ENCODE measurements at places on chromosomes 12 and 14.

DNA sequence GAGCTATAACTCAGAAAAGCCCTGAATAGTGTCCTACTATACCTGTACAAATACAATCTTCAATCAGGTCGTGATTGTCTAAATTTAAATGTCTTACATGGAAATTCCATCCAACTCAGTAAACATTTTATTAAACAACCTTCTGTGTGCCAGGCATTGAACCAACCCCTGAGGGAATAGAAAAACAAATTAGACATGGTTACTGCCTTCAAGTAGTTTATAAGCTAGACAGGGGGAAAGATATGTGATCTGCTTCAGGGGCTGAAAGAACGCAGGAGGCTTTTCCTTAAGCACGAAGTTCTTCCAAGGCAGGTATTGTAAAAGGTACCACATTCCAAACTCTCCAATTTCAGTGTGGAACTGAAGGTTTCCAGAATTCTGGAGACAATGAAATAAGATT, 39.7 kb upstream of the STAB2 start:
- no peak for DNase-seq

GRCh38 chr14:23296012-23296777, 6.5 kb downstream of the PPP1R3E start:
- DNase-seq, result no peak

DNA sequence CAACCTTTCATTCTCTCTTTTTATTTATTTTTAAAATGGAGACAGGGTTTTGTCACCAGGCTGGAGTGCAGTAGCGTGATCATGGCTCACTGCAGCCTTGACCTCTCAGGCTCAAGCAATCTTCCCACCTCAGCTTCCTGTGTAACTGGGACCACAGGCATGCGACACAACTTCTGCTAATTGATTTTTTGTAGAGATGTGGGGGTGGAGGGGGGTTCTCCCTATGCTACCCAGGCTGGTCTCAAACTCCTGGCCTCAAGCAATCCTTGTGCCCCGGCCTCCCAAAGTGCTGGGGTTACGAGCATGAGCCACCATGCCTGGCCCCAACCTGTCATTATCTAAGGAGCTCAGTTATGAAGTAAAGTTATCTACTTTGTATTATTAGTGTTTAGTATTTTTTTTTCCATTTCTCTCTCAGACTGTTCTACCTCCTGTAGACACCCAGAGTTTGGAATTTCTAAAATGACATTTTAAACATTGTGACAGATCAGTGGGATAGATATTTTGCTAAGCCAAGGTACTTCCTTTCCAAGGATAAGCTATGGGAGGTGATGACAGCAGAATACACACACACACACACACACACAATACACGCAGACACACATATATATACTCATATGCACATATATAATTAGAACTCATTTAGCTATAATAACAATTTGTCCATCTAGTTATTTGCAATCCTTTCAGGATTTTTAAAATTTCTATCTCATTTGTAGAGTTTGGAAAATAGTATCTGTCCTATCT, 2.1 kb upstream of the USP44 start:
- DNase-seq, result no peak

DNA sequence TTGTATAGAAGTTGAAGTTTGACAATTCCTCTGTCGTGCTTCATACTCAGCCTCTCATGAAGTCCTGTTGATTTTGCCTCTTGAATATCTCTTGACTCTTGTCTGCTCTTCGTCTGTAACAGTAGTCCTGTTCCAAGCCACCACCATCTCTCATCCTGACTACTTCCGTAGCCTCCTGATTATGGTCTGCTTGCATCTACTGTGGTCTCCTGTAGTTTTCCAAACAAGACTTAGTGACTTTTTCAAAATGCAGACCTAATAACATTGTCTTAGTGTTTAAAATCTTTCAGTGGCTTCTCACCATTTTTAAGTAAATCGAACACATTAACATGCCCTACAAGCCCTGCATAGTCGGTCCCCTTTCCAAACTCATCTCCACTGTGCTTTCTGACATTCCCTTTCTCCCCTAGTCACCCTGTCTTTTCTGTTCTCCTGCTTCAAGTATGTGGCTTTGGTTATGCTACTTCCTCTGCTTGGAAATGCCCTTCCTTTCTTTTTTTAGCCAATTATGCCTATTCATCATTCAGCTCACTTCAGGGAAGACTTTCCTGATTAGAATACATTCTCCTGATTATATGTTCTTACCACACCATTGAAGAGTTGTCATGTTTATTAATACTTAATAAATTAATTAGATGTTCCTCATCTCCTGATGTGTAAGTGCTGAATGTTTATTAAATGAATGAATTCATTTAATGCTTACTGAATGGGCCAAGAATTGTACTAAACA, 2.0 kb downstream of the SCYL2 start:
- no peak for DNase-seq

DNA sequence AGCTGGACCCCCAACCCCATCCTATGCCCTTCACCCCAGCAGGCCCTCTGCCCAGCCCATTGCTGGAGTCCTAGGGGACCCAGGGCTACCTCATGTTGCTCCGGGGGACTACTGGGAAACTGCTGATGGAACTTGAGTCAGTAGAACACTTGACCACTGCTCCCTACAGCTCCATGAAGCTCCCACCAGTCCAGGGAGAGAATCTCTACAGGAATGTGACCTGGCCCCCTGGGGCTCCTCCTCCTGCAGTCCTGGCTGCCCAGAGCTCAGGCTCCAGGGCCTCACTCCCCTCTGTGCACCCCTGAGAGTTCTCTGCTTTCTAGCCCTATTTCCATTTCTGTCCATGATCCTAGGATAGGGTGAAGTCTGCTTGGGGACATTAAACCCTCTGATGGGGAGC, 10.8 kb upstream of the AQP2 start:
- DNase-seq, result no peak

DNA sequence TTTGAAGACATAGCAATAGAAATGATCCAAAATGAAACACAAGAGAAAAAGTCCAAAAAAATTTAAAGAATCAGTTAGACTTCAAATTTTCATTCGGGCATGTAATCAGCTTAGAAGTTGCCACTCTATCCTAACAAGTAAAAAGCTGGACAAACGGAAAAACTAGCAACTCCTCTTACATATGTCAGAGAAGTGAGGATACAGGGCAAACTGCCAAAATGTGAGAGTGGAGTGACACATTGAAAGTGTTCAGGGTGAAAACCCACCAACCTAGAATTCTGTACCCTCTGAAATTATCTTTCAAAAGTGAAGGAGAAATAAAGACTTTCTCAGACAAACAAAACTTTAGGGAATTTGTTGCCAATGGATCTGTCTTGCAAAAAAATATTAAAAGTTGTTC, 42.0 kb upstream of the CHPT1 start:
- no peak for DNase-seq

- no peak for DNase-seq
Measured at GRCh38 chr12:26717757-26718156, 115.2 kb downstream of the ITPR2 start.

DNA sequence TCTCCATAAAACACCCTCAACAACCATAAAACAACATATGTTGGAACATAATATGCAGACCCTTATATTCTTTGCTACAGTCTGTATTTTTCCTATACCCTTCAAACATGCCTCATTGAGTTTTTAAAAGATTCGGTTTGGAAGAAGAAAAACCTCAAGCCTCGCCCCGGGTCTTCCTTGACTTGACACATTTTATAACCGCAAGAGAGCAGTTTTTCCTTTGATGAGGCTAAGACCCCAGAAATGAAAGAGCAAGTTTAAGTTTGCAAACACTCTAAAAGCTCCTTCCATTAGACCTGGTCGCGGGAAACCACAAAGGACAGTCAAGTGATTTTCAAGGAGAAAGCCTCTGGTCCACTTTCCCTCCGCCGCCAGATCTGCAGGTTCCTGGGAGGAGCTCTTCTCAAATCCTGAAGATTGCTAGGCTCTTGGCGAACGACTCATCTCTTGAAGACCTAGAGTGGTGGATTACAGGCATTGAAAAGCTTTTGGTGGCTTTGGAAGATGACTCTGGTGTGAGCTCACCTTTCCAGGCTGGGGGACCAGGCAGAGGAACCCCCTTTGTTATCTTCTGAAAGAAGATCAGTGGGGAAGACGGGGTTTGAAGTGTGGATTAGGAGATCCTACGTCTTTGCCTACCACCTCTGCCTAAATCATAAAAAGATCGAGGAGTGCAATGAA, at the start of gene ASCL4:
Gene ASCL4, plus strand, starts transcription at position 356 of the 681 bp plus-strand sequence. CDS start 515 bp downstream, outside the sequence.
- no peak for DNase-seq

DNA sequence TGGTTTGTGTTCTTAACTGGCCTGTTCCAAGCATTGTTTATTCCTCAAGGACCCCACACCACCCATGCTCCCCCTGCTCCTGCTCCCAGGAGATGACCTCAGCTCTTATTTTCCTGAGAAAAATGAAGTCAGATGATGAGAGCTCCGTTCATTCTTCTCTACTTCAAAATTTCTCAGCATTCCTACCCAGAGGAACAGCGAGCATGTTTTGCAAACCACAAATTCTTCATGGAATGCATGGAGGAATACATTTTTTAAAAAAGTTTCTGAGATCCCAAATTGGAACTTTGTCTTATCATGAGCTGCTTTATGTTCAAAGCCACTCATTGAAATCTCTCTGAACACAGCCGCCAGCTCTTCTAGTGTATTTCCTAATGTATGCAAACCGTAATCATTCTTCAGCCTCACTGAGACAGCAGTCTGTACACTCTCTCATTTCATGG, 44.9 kb downstream of the SYNE2 start:
- no peak for DNase-seq

GRCh38 chr12:24649634-24650033, 299.3 kb downstream of the BCAT1 start:
- DNase-seq, result no peak
